Activated CD8-positive, alpha-beta T cell treated with anti-CD3 and anti-CD28 coated beads, Interleukin-2, amount 10 ng/mL, durations not matched to agents 7 days and 5 days (primary cell): ENCODE measurements at places on chromosomes 11 and 22. TPM values are rescaled to one million over a fixed set of nuclear protein-coding genes. Genes with fewer than 3 reads are reported as not detected.
A peak's percentile ranks its signal among the peaks of the same experiment; 100 is the strongest.

- H3K4me3 ChIP-seq, result peak overlapping the region; percentile 15
- DNase-seq, result no peak
- H3K4me1 ChIP-seq, result peaks cover 65% of the 10 kb centered on the region
These were observed 7.2 kb downstream of the AHNAK start for GRCh38 chr11:62539238-62539925.

GRCh38 chr22:49735901-49736421 is 91.7 kb downstream of the BRD1 start:
- no peak overlapping the region for H3K27ac ChIP-seq
- H3K4me3 ChIP-seq, result no peak overlapping the region
- H3K27me3 ChIP-seq, result peaks cover 18% of the 10 kb centered on the region
- DNase-seq, result no peak
- H3K4me1 ChIP-seq, result peaks cover 13% of the 10 kb centered on the region

- H3K27ac ChIP-seq, result peak overlapping the region; percentile 94
- DNase-seq, result peak; percentile 64
- H3K36me3 ChIP-seq, result no peaks in the 10 kb centered on the region
- H3K4me3 ChIP-seq, result peak overlapping the region; percentile 69
These were observed 26.9 kb upstream of the GRAMD4 start for GRCh38 chr22:46593211-46593681.

DNA sequence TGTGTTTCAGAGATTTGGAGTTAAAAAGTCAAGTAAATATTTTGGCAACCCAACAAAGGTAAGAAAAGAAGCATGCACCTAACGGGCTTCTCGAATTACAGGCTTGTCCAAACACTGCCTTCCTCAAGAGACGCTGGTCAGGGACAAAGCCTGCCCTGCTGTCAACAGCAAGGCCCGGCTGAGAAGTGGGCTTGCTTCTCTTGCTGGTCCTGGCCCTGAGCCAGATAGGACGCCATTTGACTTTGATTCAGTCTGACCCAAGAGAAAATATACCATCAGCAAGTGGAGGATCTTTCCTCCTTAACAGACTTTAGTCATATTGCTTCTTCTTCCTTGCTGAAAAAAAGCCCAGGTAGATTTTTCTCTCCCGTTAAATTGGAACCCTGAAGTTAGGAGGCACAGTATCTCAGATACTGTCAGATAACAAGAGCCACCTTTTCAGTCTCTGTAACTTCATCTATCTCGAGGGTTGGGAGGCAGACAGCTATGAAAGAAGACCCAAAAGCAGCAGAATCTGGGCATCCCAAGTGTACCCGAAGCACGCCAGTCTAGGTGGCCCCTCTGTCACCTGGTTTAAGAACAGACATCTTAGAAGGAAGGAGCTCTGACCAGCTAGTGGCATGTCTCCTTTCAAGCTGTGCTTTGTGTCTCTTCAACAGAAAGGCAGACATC is 57.5 kb downstream of the C22orf31 start:
- H3K27ac ChIP-seq, result no peak overlapping the region
- peaks cover 30% of the 10 kb centered on the region for H3K27me3 ChIP-seq
- H3K4me1 ChIP-seq, result peaks cover 5% of the 10 kb centered on the region
- H3K4me3 ChIP-seq, result no peak overlapping the region
- no peak for DNase-seq

DNA sequence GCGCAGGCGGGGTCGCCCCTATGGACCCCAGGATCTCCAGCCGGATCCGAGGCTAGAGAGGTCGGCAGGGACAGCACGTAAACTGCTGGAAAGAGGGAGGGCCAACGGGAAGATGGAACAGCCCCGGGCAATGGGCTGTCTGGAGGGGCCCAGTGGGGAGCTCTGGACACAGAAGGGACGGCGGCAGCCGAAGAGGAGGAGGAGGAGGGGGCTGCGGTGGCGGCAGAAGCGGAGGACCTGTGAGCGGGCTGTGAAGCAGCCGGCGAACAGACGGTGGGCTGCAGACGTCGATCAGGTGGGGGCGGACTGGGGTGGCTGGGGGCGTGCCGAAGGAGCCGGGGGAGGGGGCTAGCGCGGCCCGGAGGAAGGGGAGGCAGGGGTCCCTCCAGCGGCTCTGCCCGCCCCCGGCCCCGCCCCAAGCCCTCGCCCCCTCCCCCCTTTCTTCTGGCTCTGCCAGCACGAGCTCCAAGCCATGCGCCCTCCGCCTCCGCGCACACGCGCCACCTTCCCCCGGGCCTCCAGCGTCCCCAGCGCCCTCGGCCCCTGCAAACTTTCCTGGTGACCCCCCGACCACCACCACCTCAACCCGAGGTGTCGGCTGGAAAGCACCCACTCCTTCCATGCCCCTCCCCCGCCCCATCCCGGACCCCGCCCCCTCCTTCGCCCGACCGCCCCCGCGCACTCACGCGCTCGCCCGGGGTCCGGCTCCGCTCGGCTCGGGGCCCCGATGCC is 432 bp downstream of the TNKS1BP1 start:
- peaks cover 56% of the 10 kb centered on the region for H3K4me1 ChIP-seq
- peak overlapping the region; percentile 73 for H3K27ac ChIP-seq
- H3K27me3 ChIP-seq, result no peaks in the 10 kb centered on the region
- DNase-seq, result no peak

DNA sequence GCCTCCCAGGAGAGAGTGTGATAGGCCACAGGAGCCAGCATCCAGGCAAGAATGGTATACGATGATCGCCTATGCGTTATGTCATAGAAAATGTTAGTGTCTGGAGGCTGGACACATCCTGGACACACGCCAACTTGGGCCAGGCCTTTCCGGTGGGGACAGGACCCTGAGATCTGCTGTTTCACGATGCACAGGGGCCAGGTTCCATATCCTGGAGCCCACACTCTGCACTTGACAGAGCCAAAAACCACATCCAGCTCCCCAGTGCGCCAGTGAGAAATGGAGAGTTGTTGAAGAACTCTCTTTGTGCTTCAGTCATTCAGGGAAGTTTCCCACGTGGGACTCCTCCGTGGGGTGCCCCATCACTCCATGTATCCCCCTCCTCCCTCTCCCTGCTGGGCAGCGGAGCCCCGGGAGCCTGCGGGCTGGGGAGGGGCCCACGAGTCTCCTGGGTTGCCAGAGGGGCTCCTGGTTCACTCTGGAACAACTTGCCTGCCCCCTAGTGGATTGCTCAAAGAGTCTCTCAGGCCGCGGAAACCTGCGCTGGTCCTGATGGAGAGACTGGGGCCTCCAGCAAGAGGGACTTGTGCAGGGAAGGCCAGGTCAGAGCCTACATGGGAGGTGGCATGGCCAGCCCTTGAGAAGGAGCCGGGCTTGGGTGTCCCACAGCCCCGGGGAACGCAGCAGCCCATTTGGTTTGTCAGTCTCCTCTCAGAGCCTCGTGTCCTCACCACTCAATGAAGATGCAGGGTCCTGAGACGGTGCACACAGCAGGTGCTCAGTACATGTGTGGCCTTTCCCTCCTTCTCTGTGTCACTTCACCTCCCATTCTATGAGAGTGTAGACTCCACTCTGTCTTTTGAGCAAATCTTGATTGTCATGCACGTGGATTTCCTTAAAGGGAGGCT is 10.2 kb upstream of the LRRC32 start:
- no peak overlapping the region for H3K27ac ChIP-seq
- H3K27me3 ChIP-seq, result peaks cover 12% of the 10 kb centered on the region
- H3K36me3 ChIP-seq, result no peaks in the 10 kb centered on the region
- H3K4me3 ChIP-seq, result no peak overlapping the region

- no peaks in the 10 kb centered on the region for H3K4me1 ChIP-seq
- no peaks in the 10 kb centered on the region for H3K36me3 ChIP-seq
- H3K27ac ChIP-seq, result no peak overlapping the region
These were observed 37.0 kb upstream of the ABTB2 start for GRCh38 chr11:34394771-34395300.

DNA sequence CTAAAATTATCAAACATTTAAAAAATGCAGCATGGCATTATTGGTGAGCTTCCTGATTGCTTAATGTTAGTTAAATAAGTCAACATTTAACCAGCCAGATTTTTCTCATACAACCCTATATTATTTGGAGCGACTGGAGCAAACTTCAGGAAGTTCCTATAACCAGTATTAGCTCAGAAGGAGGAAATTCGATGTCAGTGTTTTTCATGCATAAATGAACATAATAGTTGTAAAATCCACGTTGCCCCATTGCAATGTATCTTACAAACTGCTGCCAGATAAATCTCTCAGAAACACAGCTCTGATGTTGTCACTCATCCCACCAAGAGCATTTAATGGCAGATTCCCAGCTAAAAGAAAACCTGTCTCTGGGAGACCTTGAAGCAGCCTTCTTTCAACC is 278.5 kb downstream of the CASP12 start:
- H3K36me3 ChIP-seq, result peaks cover 21% of the 10 kb centered on the region
- no peaks in the 10 kb centered on the region for H3K27me3 ChIP-seq
- H3K4me1 ChIP-seq, result peaks cover 7% of the 10 kb centered on the region
- no peak for DNase-seq
- no peak overlapping the region for H3K4me3 ChIP-seq

GRCh38 chr11:125091247-125091876 is 20.1 kb downstream of the TMEM218 start:
- no peak overlapping the region for H3K4me3 ChIP-seq
- peaks cover 3% of the 10 kb centered on the region for H3K36me3 ChIP-seq
- peak overlapping the region; percentile 20 for H3K27ac ChIP-seq
- DNase-seq, result no peak

DNA sequence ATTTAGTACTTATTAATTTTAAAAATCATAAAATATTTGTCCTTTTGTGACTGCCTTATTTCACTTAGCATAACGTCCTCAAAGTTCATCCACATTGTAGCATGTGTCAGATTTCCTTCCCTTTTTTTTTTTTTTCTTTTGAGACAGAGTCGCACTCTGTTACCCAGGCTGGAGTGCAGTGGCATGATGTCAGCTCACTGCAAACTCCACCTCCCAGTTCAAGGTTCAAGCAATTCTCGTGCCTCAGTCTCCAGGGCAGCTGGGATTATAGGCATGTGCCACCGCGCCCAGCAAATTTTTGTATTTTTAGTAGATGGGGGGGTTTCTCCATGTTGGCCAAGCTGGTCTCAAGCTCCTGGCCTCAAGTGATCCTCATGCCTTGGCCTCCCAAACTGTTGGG is 10.6 kb downstream of the RAB6A start:
- H3K27ac ChIP-seq, result no peak overlapping the region
- DNase-seq, result no peak
- peaks cover 18% of the 10 kb centered on the region for H3K36me3 ChIP-seq
- H3K27me3 ChIP-seq, result no peaks in the 10 kb centered on the region

The POU2AF3 gene
- total RNA-seq, result not detected

The OR5T1 gene
- not detected for total RNA-seq

The ZNF280B gene
- total RNA-seq, result 2.6 TPM

The SCN2B gene
- not detected for total RNA-seq

The IGLL5 gene
- total RNA-seq, result not detected

The TRIM21 gene
- 56.3 TPM for total RNA-seq
